Fibroblast of upper back skin (primary cell): ENCODE measurements at places on chromosomes 3 and 15.
A peak's percentile ranks its signal among the peaks of the same experiment; 100 is the strongest.

GRCh38 chr3:100072326-100073048 lies 41.8 kb downstream of the FILIP1L start:
- DNase-seq, result no peak

- DNase-seq, result peak; percentile 15
Observed at GRCh38 chr3:37321377-37321781, 147.0 kb upstream of the LRRFIP2 start.

DNA sequence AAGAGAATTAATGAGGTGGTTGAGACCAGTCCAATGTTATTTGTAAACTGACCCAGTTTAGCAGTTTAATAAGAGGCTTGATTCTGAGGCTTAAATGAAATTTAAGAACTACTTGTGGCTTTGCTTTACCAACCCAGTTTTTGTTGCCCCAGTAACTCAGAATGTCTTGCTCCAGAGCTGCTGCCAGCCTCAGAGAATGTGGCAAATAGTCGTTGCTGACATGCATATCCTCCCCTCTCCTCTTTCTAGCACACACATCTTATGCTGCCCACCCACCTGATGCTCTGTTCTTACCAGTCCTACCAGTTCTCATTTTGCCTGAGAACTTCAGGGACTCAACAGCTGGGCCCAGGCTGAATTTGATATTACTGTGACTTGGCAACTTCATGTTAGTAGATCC lies 92.4 kb upstream of the TSC22D2 start:
- DNase-seq, result no peak

GRCh38 chr15:70783610-70784022 lies 20.3 kb upstream of the UACA start:
- peak; percentile 64 for DNase-seq

DNA sequence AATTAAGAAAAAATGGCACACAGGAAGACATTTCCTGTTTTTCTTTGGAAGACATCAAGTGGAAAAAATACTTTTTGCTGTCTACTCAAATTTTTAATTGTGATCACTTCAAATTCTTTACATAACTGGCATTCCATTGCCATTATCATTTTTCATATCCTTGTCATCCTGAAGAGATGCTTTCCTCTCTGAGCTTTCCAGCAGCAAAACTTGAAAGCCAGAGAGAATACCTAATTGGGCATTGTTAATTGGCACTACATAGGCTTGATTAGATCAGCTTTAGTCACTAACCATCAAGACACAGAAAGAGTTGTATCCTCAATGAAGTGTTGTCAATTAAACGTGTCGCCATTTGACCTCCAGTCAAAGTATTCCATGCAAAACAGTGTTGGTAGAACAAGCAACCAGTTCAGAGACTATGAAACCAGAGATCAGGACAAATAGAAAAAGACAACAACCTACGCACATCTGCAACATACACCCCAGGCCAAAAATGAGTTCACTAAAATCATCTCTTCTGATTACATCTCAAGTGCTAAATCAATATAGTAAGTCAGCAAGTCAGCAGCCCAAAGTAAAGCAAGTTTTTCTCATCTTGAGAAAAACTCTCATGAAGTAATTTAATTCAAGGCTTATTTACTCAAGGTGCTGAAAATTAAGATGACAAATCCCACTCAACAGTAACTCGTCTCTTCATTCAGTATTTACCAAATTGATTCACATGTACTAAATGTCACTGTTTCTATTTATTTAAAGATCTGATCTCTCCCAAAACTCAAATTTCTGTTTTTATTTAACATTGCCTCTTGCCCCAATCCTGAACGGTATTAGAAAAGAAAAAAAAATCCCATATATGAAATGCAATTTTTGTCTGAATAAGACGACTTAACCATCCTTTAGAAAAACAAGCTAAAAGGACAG lies 123.0 kb downstream of the SUCLG2 start:
- DNase-seq, result peak; percentile 37

GRCh38 chr3:4889896-4890295 lies 89.3 kb upstream of the BHLHE40 start:
- peak; percentile 7 for DNase-seq

GRCh38 chr3:60551455-60552209 lies 699.6 kb downstream of the FHIT start:
- DNase-seq, result no peak

- DNase-seq, result no peak
Observed at GRCh38 chr3:143562789-143563188, 285.5 kb downstream of the SLC9A9 start.

GRCh38 chr3:194062830-194063229 lies 73.1 kb upstream of the HES1 start:
- DNase-seq, result no peak

- no peak for DNase-seq
Observed at GRCh38 chr3:194960446-194961032, 274.9 kb downstream of the FAM43A start.

- DNase-seq, result no peak
Observed at GRCh38 chr15:90998737-90999136, 4.4 kb upstream of the PRC1 start.

DNA sequence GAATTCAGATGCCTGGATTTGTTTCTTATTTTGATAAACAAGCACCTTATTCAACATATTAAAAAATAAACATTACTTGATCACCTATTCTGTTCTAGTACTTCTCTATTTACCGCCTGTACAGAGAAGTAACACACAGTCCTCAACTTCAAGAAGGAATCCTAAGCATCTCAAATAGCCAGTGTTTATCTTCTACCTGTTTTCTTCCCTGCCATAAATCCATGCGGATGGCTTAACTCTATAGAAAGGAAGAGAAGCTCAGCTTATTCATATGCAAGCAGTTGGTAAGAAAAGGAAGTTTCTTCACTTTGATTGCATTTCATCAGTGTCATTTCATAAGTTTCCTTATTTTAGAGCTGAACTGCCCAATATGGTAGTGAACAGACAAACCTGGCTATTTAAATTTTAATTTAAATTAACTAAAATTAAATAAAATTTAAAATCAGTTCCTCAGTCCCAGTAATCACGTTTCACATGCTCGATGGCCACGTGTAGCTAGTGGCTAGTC lies 210.0 kb upstream of the PEX5L start:
- DNase-seq, result no peak

- DNase-seq, result no peak
Observed at GRCh38 chr15:29309139-29309538, 39.5 kb upstream of the NSMCE3 start.

DNA sequence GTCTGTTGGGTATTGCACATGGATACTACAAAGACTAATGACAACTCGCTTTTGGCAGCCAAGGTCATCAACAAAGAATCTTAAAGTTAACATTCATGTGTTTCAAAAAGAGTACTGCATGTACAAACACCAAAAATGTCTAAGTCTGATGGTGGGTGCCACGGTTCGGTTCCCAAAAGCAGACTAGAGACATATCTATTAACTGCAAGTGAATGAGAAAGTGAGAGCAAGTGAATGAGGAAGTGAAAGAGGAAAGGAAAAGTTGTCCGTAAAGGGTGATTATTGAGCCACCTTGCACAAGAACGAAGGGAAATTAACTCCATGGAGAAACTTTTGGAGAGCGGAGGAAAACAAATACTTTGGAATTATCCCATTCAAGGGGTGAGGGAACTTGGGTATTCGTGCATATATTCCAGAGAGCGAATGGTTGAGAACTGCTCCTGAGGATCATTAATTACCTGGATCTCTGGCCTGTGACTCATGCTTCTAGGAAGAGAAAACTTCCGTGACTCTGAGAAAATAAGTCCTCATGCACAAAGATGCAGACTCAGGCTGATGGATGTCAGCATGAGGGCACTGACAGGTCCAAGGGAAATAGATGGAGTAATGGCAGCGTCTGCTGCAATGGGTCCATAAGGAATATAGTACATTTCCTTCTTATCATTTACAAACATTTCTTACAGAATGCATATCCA lies 336.5 kb upstream of the TGFBR2 start:
- DNase-seq, result no peak

GRCh38 chr3:97823046-97824004 lies 1.5 kb downstream of the CRYBG3 start:
- DNase-seq, result no peak

DNA sequence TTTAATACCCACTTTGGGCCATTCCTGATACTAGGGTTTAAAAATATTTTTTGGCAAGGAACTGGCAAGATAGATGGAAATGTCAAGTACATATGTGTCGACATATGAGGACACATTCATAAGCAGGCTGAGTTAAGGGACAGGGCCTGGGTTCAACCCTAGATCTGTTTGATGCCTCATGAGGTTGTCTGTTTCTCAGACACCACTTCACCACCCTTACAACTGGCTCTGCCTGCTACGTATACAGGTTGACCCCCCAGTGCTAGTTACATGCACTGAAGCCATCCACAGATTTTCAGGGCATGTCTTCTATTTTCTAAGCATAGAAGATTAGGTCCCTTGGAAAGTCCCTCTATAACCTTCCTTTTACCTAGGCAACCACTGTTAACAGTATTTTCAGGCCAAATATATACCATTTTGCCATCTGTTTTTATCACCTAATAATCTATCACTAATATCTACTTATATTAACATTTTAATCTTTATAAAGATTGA lies 296.7 kb downstream of the PLCL2 start:
- no peak for DNase-seq

- no peak for DNase-seq
Observed at GRCh38 chr15:58311556-58311955, 120.2 kb upstream of the LIPC start.

GRCh38 chr3:139758654-139759291 lies 81.0 kb upstream of the NMNAT3 start:
- peak; percentile 70 for DNase-seq

DNA sequence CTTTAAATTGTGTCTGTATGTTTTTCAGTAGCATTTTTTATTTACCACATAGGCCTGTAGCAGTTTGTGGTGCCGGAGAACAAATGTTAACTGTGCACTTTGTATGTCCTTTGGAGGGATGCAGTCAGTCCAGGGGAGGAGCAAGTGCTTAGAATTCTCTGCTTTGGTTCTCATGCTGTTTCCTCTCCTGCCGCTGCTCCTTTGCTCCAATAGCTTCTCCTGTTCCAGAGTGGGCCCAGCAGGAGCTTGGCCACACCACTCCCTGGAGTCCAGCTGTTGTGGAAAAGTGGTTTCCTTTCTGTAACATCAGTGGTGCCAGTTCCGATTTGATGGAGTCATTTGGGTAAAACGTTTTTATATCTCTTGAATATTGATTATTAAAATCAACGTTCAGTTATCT lies 16.6 kb downstream of the TICRR start:
- DNase-seq, result no peak

- DNase-seq, result no peak
Observed at GRCh38 chr3:32022947-32023346, 41.4 kb downstream of the ZNF860 start.

DNA sequence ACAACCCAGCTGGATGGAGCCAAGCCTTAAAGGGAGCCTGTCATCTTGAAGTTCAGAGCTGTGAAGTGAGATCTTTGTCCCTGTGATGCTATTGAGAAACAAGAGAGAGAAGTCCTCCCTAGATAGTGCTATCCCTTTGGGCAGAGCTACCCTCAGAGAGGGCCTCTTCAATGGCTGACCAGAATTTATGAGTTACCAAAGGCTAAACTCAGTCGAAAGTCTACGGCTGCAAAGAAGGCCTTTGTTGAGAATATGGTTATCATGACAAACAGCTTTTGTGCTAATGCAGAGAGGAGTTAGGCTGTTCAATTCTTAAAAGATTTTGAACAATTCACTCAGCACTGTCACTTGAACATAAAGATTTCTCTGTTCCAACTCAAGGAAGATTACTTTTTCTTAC lies 65.9 kb upstream of the C3orf80 start:
- DNase-seq, result no peak

DNA sequence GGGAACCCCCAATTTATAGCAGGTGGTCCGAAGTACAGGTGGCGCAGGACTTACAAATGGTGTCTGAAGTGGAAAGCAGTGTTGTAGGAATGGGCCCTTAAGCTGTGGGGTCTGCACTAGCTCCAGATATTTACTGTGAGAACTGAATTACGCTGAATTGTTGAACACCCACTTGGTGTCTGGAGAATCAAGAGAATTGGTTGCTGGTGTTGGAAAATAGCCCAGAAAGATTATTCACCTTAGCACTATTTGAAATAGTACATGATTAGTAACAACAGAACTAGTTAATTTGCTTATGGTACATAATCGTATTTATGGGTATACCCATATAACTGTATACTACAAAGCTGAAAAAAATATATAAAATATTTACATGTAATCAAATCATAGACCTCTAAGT lies 64.8 kb downstream of the ADAM10 start:
- DNase-seq, result peak; percentile 28

DNA sequence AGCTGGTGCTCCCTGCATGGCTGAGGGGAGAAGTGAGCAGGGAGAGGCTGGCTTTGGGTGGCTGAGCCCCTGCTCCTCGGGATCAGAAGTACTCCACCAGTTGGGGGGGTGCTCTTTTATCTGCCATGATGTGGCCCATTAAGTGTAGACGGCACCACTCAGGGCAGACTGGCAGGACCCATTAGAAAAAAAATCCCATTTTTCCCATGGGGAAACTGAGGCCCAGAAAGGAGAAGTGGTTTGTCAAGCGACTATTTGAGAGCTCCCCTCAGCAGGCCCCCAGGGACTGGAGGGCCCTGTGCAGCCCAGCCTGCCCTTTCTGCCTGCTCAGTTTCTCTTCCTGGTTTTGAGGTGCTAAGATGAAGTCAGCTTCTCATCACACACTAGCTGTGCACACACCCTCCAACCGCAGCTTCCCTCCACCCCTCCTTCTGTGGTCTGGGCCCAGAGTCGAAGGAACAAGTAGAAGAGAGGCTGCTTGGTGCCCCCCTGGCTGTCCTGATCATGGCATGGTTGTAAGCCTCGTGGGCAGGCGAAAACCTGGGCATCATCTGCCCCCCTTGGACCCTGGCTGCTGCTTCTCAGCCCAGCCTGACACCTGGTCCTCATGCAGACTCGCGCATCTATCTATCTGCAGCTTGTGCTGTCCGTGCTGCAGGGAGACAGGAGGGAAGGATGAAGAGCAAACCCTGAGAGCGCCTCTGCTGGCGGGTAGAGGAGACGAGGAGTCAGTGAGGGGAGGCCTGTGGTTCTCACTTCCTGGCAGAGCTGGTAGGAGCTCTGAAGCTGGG lies 5.6 kb downstream of the CSK start:
- peak; percentile 67 for DNase-seq

- no peak for DNase-seq
Observed at GRCh38 chr15:62641825-62642224, 400.7 kb upstream of the TPM1 start.

GRCh38 chr3:184832044-184832443 lies 20.1 kb downstream of the VPS8 start:
- no peak for DNase-seq

DNA sequence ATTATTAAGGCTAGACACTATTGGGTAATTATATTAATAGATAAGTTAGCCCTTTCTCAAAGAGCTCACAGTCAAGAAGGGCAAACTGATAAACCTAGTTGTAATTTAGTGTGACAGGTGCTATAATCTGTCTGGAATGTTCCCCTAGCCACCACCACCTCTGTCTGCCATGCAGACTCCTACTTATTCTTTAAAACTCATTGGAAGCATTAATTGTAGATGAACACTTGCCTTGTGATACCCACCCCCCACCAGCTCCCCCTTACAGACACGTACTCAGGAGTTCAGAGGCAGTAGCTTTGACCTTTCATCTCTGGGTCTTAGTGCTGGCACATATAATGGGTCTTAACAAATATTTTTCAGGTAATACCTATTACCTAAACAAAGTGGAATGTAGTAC lies 195.9 kb downstream of the TP63 start:
- DNase-seq, result no peak
